ENCODE measurements at places on chromosomes 2 and 18. TPM values are rescaled to one million over a fixed set of nuclear protein-coding genes. Genes with fewer than 3 reads are reported as not detected.

GRCh38 chr18:2612996-2613395, 41.6 kb downstream of the NDC80 start:
- DNase-seq: no peak

DNA sequence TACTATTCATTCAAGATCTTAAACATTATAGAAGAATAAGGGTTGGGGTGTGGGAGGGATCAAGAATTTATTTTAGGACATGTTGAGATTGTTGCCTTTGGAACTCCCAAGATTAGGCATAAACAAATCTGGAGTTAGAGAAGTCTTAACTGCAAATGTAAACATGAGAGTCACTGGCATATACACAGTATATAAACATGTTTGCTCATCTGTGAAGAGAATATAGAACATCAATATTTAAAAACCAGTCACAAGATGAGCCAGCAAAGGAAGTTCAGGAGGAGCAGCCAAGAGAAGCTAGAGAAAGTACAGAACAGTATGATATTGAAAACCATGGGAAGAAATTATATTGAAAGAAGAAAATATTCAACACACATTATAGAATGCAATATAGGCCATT, 638.6 kb upstream of the SLC39A10 start:
- DNase-seq: no peak

- no peak for DNase-seq
Observed at GRCh38 chr18:41326311-41326710, 628.7 kb upstream of the PIK3C3 start.

- DNase-seq: no peak
Observed at GRCh38 chr2:217142649-217143266, 282.9 kb upstream of the TNP1 start.

- no peak for DNase-seq
Observed at GRCh38 chr2:140604788-140605187, 1526.0 kb downstream of the LRP1B start.

DNA sequence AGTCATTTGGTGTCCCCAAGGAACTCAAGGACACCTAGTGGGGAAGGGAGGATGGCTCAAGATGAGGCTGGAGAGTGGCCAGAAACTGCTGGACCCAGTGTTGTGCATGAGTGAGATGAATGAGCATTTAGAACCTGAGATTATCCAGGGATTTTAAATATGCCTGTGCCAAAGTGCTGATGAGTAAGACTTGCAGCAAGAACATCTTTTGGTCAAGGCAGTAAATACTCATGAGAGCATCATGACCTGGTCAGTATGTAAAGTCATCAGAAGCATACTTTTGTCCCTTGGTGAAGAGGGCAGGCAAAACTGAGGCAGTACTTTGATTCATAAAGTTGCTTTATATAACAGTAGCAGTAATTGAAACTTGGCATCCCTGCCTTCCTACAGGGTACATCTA, 3.1 kb upstream of the SPP2 start:
- DNase-seq: no peak

GRCh38 chr2:130875935-130876334, 39.2 kb downstream of the ARHGEF4 start:
- no peak for DNase-seq

DNA sequence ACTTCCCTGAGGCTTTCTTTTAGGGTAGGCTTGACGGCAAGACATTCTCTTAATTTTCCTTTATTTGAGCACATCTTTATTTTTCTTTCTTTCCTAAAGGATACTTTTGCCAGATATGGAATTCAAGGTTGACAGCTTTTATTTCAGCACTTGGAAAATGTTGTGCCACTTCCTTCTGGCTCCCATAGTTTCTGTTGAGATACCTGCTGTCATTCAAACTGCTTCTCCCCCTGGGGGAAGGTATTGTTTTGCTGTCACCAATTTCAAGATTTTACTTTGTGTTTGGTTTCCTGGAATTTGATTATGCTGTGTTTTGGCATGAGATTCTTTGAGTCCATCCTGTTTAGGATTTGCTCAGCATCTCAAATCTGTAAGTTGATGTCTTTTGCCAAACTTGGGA, 39.1 kb upstream of the TWIST2 start:
- no peak for DNase-seq

- no peak for DNase-seq
Observed at GRCh38 chr2:137511526-137511925, 452.7 kb upstream of the HNMT start.

DNA sequence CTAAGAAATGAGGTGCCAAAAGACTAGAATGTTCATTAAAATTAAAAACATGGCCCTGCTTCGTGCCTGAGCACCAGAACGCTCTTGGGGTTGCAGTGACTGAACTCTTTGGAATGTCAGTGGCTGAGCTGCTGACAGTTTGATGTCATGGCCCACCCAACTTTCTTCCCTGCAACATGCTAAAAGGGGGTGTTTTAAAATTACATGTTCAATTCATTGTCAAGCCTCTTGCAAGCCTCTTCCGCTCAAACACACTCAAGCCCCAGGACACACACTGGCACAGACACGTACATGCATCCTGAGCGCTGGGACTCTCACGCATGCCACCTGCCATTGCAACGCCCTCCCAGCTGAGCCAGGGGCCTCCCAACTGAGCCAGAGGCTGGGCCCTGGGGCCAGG, 12.6 kb downstream of the RUFY4 start:
- DNase-seq: no peak

DNA sequence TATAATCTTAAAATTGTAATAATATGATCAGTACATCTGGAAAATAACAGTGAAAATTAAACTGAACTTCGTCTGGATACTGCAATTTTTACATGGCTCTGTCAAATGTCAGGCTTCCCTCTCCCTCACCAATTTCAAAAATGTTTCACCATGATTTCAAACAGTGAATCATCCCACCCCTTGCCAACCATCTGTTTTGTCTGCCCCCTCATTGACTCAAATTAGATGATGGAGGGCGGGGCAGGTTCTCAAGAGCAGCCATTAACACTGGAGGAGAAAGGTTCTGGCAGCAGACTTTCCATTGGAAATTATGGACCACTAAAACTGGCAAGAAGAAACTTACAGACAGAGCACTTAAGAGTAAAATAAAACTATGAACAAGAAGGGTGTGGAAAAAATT, 1195.7 kb upstream of the ZEB2 start:
- no peak for DNase-seq

DNA sequence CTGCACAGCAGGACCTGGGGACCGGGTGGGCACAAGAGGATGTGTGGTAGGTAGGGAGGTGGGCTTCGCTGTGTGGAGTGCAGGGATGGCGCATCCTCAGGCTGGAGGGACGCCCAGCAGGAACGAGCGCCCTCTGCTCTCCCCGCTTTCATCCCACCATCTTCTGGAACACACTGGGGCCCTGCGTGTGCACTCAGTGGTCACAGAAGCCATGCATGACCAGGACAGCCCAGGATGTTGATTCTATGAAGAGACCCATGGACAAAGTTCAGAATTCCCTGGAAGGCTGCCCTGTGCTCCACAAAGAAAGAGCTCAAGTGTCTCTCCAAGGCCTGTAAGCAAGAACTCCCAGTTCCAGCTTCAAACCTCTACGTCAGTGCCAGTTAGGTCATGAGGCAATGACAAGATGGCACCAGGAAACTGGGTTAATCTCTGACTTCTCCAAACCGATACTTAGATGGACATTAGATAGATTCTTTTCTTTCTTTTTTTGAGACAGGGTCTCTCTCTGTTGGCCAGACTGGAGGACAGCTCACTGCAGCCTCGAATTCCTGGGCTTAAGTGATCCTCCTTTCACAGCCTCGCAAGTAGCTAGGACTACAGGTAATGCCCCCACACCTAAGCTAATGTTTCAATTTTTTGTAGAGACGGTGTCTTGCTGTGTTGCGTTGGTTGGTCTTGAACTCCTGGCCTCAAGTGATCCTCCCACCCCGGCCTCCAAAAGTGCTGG, 3.4 kb downstream of the SLC66A2 start:
- no peak for DNase-seq

GRCh38 chr18:74499633-74500032, 3.5 kb downstream of the CNDP2 start:
- no peak for DNase-seq

DNA sequence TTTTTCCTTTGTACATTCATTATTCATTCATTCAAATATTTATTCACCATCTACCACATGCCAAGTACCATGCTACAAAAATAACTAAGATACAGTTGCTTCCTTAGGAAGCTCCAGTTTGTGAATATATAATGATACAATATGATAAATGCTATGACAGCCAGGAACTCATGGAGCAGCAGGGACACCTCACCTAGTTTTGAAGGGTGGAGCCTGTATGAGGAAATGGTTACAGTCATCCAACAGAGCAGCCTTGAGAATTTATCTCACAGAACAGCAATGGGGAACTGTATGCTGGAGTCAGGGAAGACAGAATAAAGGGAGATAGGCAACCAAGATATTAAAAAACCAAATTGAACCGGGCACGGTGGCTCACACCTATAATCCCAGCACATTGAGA, 124.0 kb downstream of the OSBPL1A start:
- DNase-seq: no peak

- DNase-seq: no peak
Observed at GRCh38 chr2:236568068-236568921, 1.3 kb upstream of the ACKR3 start.

RMDN2 gene
- 11.5 TPM for polyA plus RNA-seq

MYO7B gene
- 18.0 TPM for polyA plus RNA-seq

CDCA7 gene
- 34.9 TPM for polyA plus RNA-seq

NAPG gene
- polyA plus RNA-seq: 18.8 TPM

GREB1 gene
- polyA plus RNA-seq: 11.0 TPM

TTC21B gene
- polyA plus RNA-seq: 27.8 TPM
